Stimulated activated CD8-positive, alpha-beta memory T cell treated with anti-CD3 and anti-CD28 coated beads, Interleukin-4, amount 100 ng/mL, for 48 hours (primary cell): ENCODE measurements at places on chromosomes 7 and 10.

GRCh38 chr7:36040679-36041078 is 112.4 kb upstream of the EEPD1 start:
- no peak for DNase-seq

DNA sequence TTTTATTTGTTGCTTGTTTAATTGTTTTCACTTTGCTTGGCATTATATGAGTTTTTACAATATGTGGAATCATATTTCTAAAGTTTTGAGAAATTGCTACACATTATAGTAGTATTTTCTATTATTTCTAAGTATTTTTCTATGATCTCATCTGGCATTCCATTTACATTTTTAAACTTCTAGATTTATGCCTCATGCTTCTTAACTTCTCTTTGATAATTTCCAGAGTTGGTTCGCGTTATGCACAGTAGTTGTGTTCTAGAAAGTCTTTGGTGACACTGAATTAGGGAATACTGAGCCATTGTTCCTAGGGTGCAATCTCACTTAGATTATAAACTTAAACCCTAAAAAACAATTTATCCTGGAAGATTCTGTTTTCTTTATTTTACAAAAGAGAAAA is 129.2 kb downstream of the GNAI1 start:
- no peak for DNase-seq

- no peak for DNase-seq
These were observed 19.9 kb downstream of the CASD1 start for GRCh38 chr7:94529516-94529915.

DNA sequence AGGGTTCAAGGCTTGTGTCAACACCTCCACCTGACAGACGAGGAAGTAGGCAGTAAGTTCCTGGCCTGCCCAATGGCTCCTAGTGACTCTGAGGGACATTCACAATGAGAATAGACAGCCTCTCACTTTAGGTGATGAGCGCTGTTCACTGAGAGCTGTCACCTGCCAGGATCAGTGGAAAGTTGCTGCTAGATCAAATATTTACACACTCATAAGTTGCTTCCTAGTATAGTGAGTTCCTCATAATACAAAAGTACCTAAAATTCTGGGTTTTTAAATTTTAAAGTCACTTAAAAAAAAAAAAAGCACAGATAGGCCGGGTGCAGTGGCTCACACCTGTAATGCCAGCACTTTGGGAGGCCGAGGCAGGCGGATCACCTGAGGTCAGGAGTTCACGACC is 320.8 kb downstream of the PRPF18 start:
- DNase-seq = no peak

GRCh38 chr7:155647734-155648133 is 3.3 kb downstream of the RBM33 start:
- DNase-seq = no peak

DNA sequence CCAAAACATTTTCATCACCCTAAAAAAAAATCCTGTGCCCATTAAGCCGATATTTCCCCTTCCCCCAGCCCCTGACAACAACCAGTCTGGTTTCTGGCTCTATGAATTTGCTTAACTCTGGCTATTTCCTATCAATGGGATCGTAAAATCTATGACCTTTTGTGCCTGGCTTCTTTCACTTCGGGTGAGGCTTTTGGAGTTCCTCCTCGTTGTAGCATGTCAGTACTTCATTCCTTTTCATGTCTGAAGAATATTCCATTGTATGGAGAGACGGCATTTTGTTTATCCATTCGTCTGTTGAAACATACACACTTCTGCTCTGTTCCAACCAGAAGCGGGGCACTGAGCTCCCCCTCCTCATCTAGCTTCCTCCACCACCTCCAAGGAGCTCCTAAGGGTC is 29.5 kb downstream of the TACC2 start:
- no peak for DNase-seq

- DNase-seq = no peak
These were observed 1.8 kb upstream of the IKZF1 start for GRCh38 chr7:50302486-50303334.

GRCh38 chr7:50307368-50308032 is 3.0 kb downstream of the IKZF1 start:
- DNase-seq = peak; percentile 69

DNA sequence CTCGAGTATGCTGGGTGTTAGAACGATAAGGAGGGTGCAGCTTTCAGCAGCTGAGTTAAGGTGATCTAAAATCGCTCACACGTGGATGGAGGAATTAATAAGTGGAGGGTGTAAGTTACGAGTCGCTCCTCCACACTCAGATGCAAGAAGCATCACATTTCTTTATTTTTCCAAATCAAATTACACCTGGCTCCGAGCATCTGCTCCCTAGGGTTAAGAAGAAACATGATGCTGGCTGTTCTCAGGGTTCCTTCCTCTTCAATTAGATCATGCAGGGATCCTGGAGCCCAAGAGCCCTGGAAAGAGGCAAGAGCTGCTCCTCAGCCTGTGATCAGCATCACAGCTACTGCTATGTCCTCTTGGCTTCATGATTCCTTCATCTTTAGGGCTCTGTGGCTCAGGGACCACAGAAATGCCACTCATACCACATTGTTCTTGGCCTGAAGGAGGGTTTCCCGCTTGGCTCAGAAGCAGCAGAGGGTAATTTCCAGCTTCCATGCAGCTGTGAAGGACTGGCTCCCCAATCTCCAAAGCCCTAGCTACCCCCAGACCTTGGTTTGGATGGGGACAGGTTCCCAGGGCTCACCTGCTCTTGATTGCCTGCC is 235.9 kb upstream of the ZNF32 start:
- no peak for DNase-seq

DNA sequence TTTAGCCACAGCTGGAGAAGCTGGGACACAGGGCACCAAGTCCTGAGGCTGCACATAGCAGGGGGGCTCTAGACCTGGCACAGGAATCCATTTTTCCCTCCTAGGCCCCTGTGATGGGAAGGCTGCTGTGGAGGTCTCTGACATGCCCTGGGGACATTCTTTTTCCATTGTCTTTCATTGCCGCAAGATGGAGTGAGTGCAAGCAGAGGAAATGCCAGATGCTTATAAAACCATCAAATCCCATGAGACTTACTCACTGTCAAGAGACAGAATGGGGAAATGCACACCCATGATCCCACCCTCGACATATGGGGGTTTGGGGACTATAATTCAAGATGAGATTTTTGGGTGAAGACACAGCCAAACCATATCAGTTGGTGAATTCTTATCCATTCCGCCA is 94.7 kb upstream of the FERD3L start:
- DNase-seq = no peak

- no peak for DNase-seq
These were observed 206.3 kb downstream of the THSD7A start for GRCh38 chr7:11625669-11626068.

DNA sequence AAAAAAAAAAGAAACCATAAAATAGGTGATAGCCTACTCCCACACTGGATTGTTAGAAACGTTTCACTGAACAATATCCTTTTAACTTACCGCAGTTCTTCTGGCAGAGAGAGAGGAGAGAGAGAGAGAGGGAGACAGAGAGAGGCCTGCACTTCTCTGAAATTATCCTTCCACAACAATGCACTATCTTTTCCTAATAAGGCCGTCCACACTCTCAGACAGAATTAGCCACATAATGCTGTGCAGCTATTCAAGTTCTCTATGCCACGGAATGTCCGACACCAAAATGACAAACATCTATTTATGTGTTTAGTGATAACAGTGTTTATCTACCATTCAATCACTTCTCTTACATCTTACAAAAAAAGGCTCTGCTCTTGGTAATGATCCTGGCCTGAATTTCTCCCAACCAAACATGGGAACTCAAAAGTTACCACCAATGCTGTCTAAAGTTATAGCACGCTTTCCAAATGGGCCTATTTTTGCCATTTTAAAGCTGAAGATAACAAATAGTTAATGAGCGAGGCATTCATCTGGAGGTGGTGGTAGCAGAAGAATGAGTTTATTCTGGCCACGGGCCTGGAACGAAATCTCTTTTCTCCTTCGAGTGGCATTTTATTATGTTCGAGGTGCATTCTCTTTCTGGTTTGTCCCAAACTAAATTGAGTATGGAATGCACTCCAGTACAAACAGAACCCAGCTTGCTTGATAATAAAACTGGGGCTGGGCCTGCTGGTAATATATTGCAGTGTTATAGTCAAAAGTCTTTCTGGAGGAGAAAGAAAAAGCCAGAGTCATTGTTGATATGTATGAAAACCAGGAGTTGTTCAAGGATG is 160.2 kb upstream of the SVIL start:
- DNase-seq = no peak

GRCh38 chr7:128903621-128904361 is 6.7 kb downstream of the KCP start:
- DNase-seq = no peak

DNA sequence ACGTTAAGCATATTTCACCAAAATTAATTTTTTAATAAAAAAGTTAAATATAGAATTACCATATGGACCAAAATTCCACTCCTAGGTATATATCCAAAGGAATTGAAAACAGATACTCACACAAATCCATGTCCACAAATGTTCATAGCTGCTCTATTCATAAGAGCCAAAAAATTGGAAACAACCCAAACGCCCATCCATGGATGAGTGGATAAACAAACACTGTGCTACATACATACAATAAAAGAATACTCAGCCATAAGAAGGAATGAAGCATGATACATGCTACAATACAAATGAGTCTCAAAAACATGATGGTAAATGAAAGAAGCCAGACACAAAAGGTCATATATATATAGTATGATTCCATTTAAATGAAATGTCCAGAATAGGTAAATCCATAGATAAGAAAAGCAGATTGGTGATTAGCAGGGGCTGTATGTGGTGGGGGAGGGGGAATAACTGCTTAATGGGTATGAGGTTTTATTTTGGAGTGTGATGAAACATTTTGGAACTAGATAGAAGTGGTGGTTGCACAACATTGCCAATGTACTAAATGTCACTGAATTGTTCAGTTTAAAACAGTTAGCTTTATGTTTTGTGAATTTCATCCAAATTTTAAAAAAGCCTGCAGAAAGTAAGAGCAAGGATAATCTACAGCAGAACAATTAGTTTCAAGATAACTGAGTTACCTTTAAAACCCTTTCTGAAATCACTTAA is 101.2 kb upstream of the EFCAB10 start:
- DNase-seq = no peak

DNA sequence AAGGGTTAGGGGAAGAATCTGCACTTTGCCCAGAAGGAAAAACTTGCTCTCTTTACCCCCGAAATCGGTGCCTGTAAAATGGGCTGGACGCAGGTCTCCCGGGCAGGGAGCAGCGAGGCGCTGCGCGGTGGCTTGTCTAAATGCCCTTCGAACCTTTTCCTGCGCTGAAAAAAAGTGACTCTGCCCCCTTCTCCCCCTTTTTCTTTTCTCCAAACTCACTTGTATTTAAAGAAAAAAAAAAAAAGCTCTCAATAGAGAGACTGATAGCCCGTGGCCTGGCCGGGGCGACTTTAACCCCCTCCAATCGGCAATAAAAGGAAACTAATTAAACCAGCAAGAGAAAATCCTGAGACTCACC is 286 bp downstream of the SP8 start:
- no peak for DNase-seq

DNA sequence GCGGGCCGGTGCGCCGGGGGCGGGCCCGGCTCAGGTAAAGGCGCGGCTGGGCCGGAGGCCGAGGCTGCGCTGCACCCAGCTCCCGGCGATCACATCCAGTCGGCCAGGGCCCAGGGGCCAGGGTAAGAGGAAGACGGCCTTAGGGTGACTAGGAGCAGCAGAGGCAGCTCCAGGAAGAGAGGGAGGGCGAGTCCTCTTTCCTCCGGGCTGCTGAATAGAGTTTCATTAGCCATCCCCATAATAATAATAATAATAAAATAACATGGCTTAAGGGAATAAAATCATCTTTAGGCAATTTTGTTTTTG is 44.8 kb upstream of the CDK1 start:
- peak; percentile 36 for DNase-seq

DNA sequence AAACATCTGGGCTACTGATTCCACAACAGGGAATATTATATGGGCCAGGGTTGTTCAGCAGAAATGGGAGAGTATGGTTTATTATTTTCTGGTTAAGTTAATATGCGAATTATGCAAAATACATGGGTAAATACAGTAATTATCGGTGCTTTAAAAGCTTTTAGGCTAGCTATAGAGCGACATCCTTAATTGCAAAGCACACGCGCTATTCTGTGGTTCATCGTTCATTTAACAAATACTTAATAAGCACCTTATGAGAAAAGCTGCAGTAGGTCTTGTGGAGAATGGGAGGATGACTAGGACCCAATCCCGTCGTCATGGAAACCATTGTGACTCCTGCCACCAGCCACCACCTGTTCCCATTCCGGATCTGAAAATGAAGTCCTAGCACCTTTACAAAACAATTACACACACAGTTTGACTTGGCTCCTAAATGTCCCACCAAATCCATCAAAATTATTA is 623 bp upstream of the CEP41 start:
- DNase-seq = no peak

DNA sequence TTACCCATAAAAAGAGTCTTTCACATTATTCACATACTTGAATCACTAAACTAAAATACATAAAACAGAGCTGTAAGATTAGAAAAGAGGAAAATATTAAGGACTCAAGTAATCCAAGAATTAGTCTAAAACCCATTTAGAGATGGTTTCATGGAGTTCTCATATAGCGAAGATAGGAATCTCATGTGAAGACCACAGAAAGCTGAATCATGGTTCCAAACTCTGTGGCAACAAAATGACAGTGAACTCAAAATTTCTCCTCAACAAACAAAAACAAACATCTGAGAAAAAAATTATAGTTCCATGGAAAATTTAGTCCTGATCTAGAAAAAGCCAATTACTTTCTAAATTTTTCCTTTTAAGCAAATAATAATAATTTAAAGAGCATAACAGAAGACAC is 34.6 kb downstream of the BAZ1B start:
- no peak for DNase-seq

DNA sequence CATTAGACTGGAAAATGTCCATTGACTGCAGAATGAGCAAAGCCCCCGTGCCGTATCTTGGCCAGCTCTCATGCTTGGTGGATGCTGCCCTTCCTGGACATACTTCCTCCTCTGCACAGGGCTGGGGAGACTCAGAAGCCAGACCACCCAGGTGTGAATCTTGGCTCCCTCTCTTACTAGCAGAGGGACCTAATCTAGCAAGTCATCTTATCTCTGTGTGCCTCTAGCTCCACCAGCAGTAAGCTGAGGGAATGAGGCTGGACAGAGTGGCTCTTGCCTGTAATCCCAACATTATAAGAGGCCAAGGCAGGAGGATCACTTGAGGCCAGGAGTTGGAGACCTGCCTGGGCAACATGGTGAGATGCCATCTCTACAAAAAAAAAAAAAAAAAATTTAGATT is 173.8 kb upstream of the GHITM start:
- no peak for DNase-seq

GRCh38 chr10:28880683-28880950 is 203.3 kb downstream of the BAMBI start:
- no peak for DNase-seq

GRCh38 chr10:80177781-80178636 is 27.3 kb downstream of the ANXA11 start:
- no peak for DNase-seq

DNA sequence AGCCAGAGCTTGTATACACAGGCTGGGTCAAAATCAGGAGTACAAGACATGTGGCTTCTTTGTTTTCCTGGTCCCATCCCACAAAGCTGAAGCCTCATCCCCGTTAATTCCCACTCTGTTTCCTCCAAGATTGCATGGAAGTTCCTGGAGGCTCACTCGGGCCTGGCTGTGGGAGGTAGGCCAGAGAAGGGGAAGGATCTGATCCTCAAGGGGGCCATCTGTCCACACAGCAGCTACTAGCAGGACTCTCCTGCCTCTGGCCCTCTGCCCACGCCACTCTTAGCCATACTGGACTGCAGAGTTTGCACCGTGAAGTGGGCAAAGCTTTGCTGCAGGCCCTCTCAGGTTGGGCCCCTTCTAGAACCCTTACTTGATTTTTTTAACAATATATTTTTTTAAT is 160.6 kb downstream of the FGFR2 start:
- no peak for DNase-seq

GRCh38 chr10:48291190-48291589 is 15.3 kb upstream of the MAPK8 start:
- DNase-seq = no peak
